Activated CD4-positive, alpha-beta memory T cell treated with anti-CD3 and anti-CD28 coated beads for 36 hours (primary cell): ENCODE measurements at places on chromosomes 7 and 10. TPM values are rescaled to one million over a fixed set of nuclear protein-coding genes. Genes with fewer than 3 reads are reported as not detected.

GIMAP8 gene
- total RNA-seq = 11.8 TPM

SORBS1 gene
- total RNA-seq = 1.8 TPM

C7orf57 gene
- 0.90 TPM for total RNA-seq

ATG9B gene
- 4.6 TPM for total RNA-seq

AMZ1 gene
- total RNA-seq = 0.94 TPM

UPK3B gene
- 1.6 TPM for total RNA-seq

FBH1 gene
- total RNA-seq = 57.8 TPM

SLC18A3 gene
- total RNA-seq = not detected

NACAD gene
- total RNA-seq = 0.21 TPM

HMX3 gene
- 0.24 TPM for total RNA-seq

ANKRD26 gene
- total RNA-seq = 6.7 TPM

ZNF425 gene
- 0.75 TPM for total RNA-seq

NCOA4 gene
- 79.9 TPM for total RNA-seq
